ENCODE measurements at places on chromosomes 7 and 10. TPM values are rescaled to one million over a fixed set of nuclear protein-coding genes. Genes with fewer than 3 reads are reported as not detected.

- no peak overlapping the region for H3K27ac ChIP-seq
- no peaks in the 10 kb centered on the region for H3K4me1 ChIP-seq
- H3K36me3 ChIP-seq = no peaks in the 10 kb centered on the region
- no peaks in the 10 kb centered on the region for H3K27me3 ChIP-seq
These were observed 42.3 kb upstream of the CYCS start for GRCh38 chr7:25167262-25167843.

DNA sequence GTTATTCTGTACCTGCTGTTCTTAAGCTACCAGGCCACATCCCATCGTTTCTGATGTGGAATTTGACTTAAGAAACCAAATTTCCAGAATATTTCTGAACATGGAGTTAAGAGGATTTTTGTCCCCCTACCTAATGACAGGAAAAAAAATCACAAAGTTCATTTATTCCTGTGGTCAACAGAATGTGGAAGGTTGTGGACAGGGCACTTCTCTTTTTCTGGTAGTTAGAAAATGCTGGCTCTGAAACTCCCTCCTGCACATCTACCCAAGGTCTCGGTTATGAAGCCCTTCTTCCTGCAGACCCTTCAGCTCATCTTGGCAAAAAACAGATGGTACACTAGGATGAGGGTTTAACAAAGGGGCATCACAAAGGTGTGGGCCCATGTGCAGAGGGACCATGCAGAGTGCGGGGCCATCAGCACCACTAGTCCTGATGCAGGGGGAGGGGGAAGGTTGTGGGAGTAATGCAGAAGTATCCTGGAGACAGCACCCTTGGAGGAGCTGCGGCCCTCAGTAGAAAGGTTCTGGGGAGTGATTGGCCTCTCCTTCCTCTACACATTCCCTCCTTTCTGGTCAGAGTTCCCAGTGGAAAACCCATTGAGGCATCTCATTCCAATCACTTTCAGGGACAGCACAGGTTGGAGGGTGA, 9.8 kb downstream of the ALOX5 start:
- H3K4me3 ChIP-seq = no peak overlapping the region
- H3K4me1 ChIP-seq = no peaks in the 10 kb centered on the region
- no peak overlapping the region for H3K27ac ChIP-seq
- no peaks in the 10 kb centered on the region for H3K36me3 ChIP-seq
- DNase-seq = no peak

Gene ERVW-1
- not detected for total RNA-seq

Gene HOXA3
- 0.75 TPM for total RNA-seq

- no peak overlapping the region for H3K27ac ChIP-seq
- H3K27me3 ChIP-seq = no peaks in the 10 kb centered on the region
- no peaks in the 10 kb centered on the region for H3K4me1 ChIP-seq
- no peak for DNase-seq
- H3K36me3 ChIP-seq = no peaks in the 10 kb centered on the region
These were observed 180.6 kb upstream of the CHRM2 start for GRCh38 chr7:136687693-136688322.

- H3K27ac ChIP-seq = no peak overlapping the region
- no peaks in the 10 kb centered on the region for H3K36me3 ChIP-seq
- no peak overlapping the region for H3K4me3 ChIP-seq
- no peaks in the 10 kb centered on the region for H3K4me1 ChIP-seq
- no peaks in the 10 kb centered on the region for H3K27me3 ChIP-seq
These were observed 112.0 kb upstream of the C7orf33 start for GRCh38 chr7:148478551-148478950.

GRCh38 chr10:59830601-59831259, 75.6 kb downstream of the CCDC6 start:
- no peak overlapping the region for H3K4me3 ChIP-seq
- H3K4me1 ChIP-seq = no peaks in the 10 kb centered on the region
- no peaks in the 10 kb centered on the region for H3K27me3 ChIP-seq
- peak; percentile 9 for DNase-seq
- no peaks in the 10 kb centered on the region for H3K36me3 ChIP-seq

Gene COL13A1
- total RNA-seq = 0.53 TPM

DNA sequence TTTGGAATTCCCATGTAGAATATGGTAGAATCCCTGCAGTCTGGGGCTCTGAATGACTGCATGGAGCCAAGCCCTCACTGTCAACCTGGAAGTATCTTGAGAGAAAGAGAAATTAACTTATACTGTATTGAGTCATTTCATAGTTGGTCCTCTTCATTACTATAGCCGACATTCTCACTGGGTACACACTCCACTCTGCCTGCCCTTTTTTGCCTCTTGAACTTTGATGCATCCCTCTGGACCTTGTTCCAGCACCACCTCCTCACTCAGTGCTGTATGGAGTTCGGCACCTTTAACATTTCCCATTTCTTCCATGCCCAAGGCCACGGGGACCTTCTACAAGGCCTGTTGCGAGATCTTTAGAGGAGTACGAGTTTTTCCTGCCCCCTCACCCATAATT, 4.6 kb upstream of the ARHGAP22 start:
- no peak for DNase-seq
- H3K27ac ChIP-seq = no peak overlapping the region
- peaks cover 2% of the 10 kb centered on the region for H3K27me3 ChIP-seq
- no peak overlapping the region for H3K4me3 ChIP-seq
- H3K4me1 ChIP-seq = no peaks in the 10 kb centered on the region

DNA sequence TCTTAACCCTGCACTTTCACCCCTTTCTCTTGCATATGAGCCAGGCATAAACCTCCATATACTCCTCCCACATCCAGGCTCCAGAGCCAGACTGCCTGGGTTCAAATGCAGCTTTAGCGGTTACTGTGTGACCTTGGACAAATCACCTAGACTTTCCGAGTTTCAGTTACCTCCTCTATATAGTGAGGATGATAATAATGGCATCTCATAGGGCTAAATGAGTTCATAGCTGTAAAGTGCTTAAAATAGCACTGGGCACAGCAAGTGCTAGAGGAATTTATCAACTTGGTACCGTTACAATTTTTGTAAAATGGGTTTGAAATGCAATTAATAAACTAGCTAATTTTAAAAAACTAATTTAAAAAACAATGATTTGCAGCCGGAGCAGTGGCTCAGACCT, 53.4 kb upstream of the DGKI start:
- H3K36me3 ChIP-seq = peaks cover 40% of the 10 kb centered on the region
- H3K27ac ChIP-seq = no peak overlapping the region

Gene CBX3
- total RNA-seq = 22.0 TPM

Gene PRSS37
- not detected for total RNA-seq

GRCh38 chr7:45586542-45587520, 12.7 kb downstream of the ADCY1 start:
- DNase-seq = no peak
- H3K36me3 ChIP-seq = no peaks in the 10 kb centered on the region
- no peak overlapping the region for H3K4me3 ChIP-seq
- H3K27me3 ChIP-seq = no peaks in the 10 kb centered on the region
- H3K4me1 ChIP-seq = no peaks in the 10 kb centered on the region
- H3K27ac ChIP-seq = no peak overlapping the region

GRCh38 chr7:18013936-18014335, 13.7 kb downstream of the PRPS1L1 start:
- no peak overlapping the region for H3K4me3 ChIP-seq
- no peaks in the 10 kb centered on the region for H3K27me3 ChIP-seq
- H3K4me1 ChIP-seq = no peaks in the 10 kb centered on the region

- H3K4me3 ChIP-seq = no peak overlapping the region
- H3K4me1 ChIP-seq = no peaks in the 10 kb centered on the region
These were observed 20.3 kb upstream of the SAMD8 start for GRCh38 chr10:75091146-75091545.

- H3K27me3 ChIP-seq = no peaks in the 10 kb centered on the region
- no peak for DNase-seq
- H3K27ac ChIP-seq = no peak overlapping the region
- H3K36me3 ChIP-seq = no peaks in the 10 kb centered on the region
- peaks cover 3% of the 10 kb centered on the region for H3K4me1 ChIP-seq
These were observed 164.6 kb downstream of the GRK5 start for GRCh38 chr10:119371704-119372663.

DNA sequence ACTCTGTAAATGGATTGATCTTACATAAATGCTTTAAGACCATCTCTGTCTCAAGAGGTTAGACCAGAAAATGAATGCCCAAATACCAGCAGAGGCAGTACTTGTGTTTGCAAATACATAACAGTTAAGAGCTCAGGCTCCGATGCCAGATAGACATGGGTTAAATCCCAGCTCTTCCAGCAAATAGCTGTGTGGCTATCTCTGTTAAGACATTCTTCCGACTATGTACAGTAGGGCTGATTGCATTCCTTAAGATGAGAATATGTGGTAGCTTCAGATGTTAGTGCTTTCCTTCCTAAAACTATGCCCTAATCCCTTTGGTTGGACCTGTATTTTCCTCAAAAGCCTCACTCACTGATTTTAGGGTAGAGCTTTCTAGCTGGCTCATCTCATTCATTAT, 2.2 kb downstream of the IDE start:
- no peak for DNase-seq
- no peaks in the 10 kb centered on the region for H3K36me3 ChIP-seq
- H3K4me1 ChIP-seq = no peaks in the 10 kb centered on the region
- no peaks in the 10 kb centered on the region for H3K27me3 ChIP-seq
- H3K4me3 ChIP-seq = no peak overlapping the region
- H3K27ac ChIP-seq = no peak overlapping the region

GRCh38 chr10:3877211-3878000, 92.4 kb upstream of the KLF6 start:
- H3K27me3 ChIP-seq = no peaks in the 10 kb centered on the region
- H3K4me3 ChIP-seq = no peak overlapping the region
- no peak overlapping the region for H3K27ac ChIP-seq
- H3K4me1 ChIP-seq = no peaks in the 10 kb centered on the region

DNA sequence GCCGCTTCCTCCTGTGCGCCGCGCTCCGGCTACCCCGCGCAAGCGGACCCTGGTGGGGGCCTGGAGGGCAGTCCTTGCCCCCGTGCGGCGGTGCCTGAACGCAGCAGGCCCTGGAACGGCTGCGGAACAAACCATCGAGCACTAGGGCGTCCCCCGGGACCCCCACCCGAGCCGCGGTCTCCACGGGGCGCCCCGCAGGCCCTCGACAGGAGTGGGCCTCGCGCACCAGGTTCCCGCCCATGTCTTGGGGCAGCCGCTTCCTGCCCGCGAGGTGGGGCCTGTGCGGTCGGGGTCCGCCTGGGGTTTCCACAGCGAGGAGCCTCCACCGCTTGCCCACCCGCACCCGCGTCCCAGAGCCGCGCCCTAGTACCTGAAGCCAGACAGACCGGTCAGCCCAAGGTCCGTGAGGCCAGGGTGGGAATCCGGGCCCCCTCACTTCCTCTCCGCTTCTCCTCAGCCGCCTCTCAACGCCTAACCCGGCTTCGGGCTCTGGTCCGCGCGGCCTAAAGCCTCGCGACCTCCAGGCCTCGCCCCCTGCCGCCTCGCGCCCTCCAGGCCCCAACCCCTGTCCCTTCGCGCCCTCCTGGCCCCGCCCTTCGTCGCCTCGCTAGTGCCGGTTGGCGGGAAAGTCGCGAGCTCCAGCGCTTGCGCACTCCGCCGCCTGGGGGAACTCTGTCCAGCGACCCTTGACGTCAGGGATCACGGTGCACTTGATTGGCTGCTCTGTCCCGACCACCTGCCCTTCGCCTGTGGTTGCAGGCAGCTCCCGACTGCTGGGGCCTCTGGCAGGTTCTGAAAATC, 7.0 kb upstream of the GBX1 start:
- no peak overlapping the region for H3K4me3 ChIP-seq
- no peak overlapping the region for H3K27ac ChIP-seq
- peaks cover 5% of the 10 kb centered on the region for H3K27me3 ChIP-seq
- no peaks in the 10 kb centered on the region for H3K4me1 ChIP-seq
- H3K36me3 ChIP-seq = no peaks in the 10 kb centered on the region
- no peak for DNase-seq

GRCh38 chr10:521261-522250, 167.9 kb downstream of the DIP2C start:
- DNase-seq = no peak
- H3K4me1 ChIP-seq = no peaks in the 10 kb centered on the region
- H3K27ac ChIP-seq = no peak overlapping the region
- no peaks in the 10 kb centered on the region for H3K36me3 ChIP-seq
- no peaks in the 10 kb centered on the region for H3K27me3 ChIP-seq

DNA sequence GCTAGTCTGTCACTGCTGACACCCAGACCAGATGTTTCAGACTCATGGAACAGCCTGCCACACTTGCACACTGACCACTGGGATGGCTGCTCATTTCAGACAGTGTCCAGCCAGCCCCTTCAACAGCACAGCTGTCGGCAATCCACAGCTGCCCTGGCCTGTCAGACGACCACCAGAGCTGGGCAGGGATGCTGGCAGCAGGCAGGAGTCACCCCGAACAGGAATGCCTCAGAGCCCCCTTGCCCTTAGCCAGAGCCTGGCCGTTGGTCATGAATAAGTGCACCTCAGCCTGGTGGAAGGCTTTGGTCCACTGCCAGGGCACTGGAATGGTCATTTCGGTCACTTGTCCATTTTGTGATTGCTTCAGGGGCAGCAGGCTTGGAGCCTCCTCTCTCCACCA, 149.6 kb upstream of the TCERG1L start:
- H3K27ac ChIP-seq = no peak overlapping the region
- DNase-seq = no peak
- peaks cover 6% of the 10 kb centered on the region for H3K27me3 ChIP-seq
- H3K36me3 ChIP-seq = no peaks in the 10 kb centered on the region
- no peaks in the 10 kb centered on the region for H3K4me1 ChIP-seq

Gene TMEM176B
- 26.6 TPM for total RNA-seq

DNA sequence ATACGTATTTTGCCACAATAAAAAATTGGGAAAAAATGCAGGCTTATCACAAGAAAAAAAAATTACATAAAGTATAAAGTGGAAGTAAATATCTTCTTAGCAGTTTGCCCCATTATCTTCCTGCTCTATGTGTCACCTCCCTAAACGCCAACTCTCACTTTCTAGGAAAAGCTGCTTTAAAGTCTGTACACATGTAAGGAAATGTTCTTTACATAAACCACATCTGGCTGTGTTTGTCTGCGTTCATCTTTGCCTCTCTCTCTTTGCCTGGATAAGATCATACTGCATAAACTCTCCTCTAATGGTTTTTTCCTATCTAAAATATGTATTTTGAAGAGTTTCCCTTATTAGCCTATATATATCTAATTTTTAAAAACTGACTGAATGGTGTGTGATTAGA, 23.0 kb upstream of the UMAD1 start:
- no peaks in the 10 kb centered on the region for H3K36me3 ChIP-seq
- no peaks in the 10 kb centered on the region for H3K4me1 ChIP-seq
- H3K4me3 ChIP-seq = no peak overlapping the region
- no peaks in the 10 kb centered on the region for H3K27me3 ChIP-seq
- no peak for DNase-seq

DNA sequence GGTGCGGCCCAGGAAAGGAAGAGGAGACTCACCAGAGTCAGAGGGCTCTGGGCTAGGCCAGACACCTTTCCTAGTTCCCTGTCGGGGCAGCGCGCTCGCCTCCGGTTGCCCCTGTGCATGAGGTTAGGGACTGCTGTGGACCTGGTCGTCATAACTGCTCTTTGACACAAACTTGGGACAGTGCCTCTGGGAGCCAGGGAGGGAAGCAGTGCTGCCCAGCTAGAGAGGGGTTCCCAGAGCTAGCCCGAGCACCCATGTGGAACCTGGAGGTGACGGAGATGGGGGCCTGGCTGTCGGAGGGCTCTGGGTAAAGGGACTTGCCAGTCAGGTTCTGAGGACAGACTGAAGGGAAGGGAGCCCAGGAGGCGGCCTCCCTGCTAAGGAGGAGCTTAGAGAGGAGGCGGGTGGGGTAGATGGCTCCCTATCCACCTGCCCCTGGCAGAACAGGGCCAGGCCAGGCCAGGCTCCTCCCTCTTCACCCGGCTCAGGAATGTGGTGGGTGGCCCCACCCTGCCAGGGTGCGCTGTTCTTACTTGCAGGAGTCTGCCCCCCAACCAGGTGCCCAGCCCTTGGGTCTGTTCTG, 29.7 kb downstream of the AGAP3 start:
- H3K4me1 ChIP-seq = peaks cover 13% of the 10 kb centered on the region
- peaks cover 19% of the 10 kb centered on the region for H3K36me3 ChIP-seq
- DNase-seq = peak; percentile 85
- no peaks in the 10 kb centered on the region for H3K27me3 ChIP-seq
- peak overlapping the region; percentile 38 for H3K4me3 ChIP-seq
- H3K27ac ChIP-seq = no peak overlapping the region

Data from pancreas (tissue), 10 donors.